ENCODE measurements at places on chromosomes 13 and 19. TPM values are rescaled to one million over a fixed set of nuclear protein-coding genes. Genes with fewer than 3 reads are reported as not detected.

Gene COX7A1
- 25.3 TPM for total RNA-seq

DNA sequence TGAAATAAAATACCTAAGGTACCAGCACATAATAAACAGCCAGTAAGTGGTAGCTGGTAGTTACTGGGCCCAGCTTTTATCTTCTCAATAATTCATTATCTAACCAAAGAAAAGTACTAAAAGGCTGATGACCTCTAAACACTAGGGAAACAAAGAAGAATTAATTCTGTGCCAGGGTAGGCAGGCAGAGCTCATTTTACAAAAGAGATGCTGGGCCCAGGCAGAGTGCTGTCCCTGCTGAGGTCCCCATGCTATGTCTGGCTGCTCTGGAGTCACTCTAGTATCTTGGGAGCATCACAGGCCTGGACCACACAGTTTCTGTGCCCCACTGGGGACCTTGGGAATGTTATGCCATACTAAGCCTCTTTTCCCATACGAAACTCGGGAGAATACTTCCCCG, 18.2 kb downstream of the ZNF507 start:
- no peak overlapping the region for H3K4me3 ChIP-seq
- peak overlapping the region; percentile 53 for H3K27ac ChIP-seq
- peaks cover 16% of the 10 kb centered on the region for H3K36me3 ChIP-seq
- no peaks in the 10 kb centered on the region for H3K27me3 ChIP-seq
- peaks cover 16% of the 10 kb centered on the region for H3K4me1 ChIP-seq
- DNase-seq: no peak

Gene SYNGR4
- total RNA-seq: 0.19 TPM

GRCh38 chr19:48757741-48758144, 2.4 kb downstream of the FGF21 start:
- DNase-seq: no peak
- peaks cover 4% of the 10 kb centered on the region for H3K4me1 ChIP-seq
- no peaks in the 10 kb centered on the region for H3K27me3 ChIP-seq
- H3K36me3 ChIP-seq: no peaks in the 10 kb centered on the region
- no peak overlapping the region for H3K27ac ChIP-seq
- H3K4me3 ChIP-seq: no peak overlapping the region

DNA sequence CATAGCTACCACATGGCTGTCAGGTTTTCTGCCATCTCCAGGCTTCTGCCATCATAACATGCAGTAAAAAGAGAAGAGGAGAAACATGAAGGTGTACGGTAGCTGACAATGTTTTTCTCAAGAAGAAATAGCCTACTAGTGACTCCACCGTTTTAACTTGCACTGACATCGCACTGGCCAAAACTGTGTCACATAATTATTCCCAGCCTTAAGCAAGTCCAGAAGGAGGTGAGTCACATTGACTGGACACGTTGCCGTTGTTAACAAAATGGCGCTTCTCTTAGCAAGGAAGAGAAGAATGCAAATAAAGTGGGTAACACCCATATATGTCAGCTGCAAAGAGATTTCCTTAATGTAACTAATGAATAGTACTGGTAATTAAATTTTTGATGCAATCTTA, 810.4 kb upstream of the SLC10A2 start:
- H3K36me3 ChIP-seq: no peaks in the 10 kb centered on the region
- H3K4me3 ChIP-seq: no peak overlapping the region
- H3K27ac ChIP-seq: no peak overlapping the region
- no peaks in the 10 kb centered on the region for H3K27me3 ChIP-seq
- DNase-seq: no peak

Gene KISS1R
- 0.16 TPM for total RNA-seq

Gene KLK3
- total RNA-seq: not detected

Gene FCER2
- 0.19 TPM for total RNA-seq

DNA sequence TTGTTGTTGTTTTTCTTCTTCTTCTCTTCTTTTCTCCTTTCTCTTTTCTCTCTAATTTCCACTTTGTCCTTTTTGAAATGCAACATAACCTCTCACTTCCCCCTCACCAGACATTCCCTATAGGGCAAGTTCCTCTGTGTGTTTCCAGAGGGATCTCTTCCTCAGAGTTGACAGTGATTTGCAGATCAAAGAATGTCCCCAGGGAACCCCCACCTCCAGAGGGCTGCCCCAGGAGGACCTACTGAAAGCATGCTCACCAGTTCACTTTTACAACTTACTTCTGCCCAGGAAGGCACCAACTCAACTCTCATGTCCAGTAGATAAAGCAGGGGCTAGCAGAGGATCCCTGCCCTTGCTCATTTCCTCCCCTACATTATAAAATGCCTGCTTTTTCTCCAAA, 1648.0 kb downstream of the PCDH9 start:
- H3K4me3 ChIP-seq: no peak overlapping the region
- no peaks in the 10 kb centered on the region for H3K27me3 ChIP-seq
- DNase-seq: no peak
- no peaks in the 10 kb centered on the region for H3K4me1 ChIP-seq
- no peaks in the 10 kb centered on the region for H3K36me3 ChIP-seq
- no peak overlapping the region for H3K27ac ChIP-seq

Gene SMIM24
- total RNA-seq: 2.0 TPM

Measured in pancreas (tissue), 10 donors.